Right atrium auricular region (tissue), 2 donors: ENCODE measurements at places on chromosomes 5 and 9. TPM values are rescaled to one million over a fixed set of nuclear protein-coding genes. Genes with fewer than 3 reads are reported as not detected.

- no peak for DNase-seq
Measured at GRCh38 chr5:10588779-10589447, 25.0 kb downstream of the ANKRD33B start.

Gene EIF4E1B
- total RNA-seq, result not detected

GRCh38 chr5:11596657-11597071 lies 307.6 kb downstream of the CTNND2 start:
- no peak for DNase-seq

GRCh38 chr5:154654486-154655371 lies 100.4 kb upstream of the LARP1 start:
- DNase-seq, result no peak

DNA sequence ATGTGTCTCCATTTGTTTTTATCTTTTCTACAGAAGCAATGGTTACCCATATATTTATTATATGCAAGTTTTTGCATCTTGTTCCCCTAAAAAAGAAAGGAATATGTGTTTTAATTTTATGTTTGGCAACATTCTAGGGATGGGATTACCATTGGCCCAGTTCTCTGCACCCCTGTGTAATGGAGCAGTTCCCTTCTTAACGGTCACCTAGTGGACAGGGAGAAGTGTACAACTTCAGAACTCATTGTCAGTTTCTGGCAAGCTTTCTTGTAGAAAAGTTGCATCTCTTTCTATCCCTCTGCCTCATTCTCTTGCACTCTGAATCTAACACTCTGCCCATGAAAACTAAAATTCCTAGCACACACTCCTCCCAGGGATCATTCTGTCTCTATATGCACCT lies 78.2 kb downstream of the DOCK8 start:
- no peak for DNase-seq

Gene ANKRD18A
- 2.2 TPM for total RNA-seq
